ENCODE measurements at places on chromosomes 5 and 9.

DNA sequence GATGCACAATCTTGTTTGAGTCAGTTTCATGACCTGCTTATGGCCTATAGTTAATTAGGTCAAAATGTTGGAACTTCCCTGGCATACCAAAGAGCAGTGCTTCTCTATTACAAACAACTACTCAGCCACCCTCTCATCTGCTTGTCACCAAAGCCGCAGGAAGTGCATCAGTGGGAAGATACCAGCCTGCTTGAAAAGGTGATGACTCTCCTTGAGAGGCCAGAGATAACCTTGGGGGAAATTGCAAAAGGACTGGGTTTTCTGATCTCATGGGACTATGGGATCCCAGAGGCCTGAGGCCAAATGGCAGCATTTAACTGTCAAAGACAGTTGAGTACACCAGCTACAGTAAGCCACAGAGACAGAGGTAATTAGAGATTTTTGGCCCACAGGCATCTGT, 69.9 kb downstream of the C9orf57 start:
- peak; percentile 77 for DNase-seq

DNA sequence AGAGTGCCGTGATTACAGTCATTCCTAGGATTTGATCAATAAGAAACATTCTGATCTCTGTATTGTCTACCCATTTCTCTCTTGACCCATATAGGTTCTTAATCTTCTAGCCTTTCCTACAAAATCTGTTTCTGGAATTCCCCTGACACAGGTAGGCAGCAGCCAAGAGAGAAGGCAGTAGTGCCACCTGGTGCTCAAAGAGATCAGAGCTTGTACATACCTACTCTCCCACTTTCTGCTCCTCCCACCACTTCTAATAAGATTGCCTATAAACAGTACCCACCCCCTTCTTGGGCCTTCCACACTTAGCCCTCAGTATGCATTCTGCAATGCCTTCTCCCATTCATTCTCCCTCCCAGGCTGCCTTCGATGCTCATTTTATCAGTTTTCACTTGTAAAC, 117.4 kb upstream of the RORB start:
- DNase-seq = peak; percentile 77

DNA sequence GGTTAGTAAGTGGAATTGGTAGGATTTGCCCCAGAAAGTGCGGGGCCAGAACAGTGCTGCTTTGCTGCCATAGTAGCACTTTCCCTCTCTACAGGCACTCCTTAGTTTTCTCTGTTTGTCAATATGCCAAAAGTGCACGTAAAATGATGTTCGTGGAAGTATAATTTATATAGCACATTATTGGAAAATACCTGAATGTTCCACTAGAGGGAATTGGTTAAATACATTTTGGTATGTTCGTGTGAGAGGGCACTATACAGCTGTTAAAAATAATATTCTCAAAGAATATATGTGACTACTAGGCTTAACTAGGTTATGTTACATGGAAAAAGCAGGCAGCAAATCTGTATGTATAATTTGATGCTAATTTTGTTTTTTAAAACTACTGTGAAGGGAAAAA, 184.0 kb upstream of the GDNF start:
- DNase-seq = no peak

GRCh38 chr9:86470326-86470725, 116.1 kb upstream of the TUT7 start:
- DNase-seq = no peak

GRCh38 chr5:104361932-104362331, 799.3 kb upstream of the NUDT12 start:
- peak; percentile 9 for DNase-seq

GRCh38 chr9:88936668-88937067, 54.6 kb upstream of the S1PR3 start:
- DNase-seq = no peak

DNA sequence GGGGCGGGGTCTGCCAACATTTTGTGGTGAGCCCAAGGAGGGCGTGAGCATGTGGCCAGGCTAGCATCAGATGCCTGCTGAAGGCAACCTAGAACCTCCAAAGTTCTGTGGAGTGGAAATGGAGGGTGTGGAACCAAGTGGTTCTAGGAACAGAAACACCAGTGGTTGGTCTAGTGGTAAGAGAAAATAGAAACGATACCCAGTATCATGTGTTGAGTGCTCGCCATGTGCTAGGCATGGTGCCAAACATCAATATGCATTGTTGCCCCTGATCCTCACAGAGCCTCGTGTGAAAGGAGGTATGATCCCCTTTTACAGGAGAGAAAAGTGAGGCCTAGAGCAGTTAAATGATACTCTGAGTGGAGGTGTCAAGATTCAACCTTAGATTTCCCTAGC, 31.5 kb upstream of the MVB12B start:
- no peak for DNase-seq

DNA sequence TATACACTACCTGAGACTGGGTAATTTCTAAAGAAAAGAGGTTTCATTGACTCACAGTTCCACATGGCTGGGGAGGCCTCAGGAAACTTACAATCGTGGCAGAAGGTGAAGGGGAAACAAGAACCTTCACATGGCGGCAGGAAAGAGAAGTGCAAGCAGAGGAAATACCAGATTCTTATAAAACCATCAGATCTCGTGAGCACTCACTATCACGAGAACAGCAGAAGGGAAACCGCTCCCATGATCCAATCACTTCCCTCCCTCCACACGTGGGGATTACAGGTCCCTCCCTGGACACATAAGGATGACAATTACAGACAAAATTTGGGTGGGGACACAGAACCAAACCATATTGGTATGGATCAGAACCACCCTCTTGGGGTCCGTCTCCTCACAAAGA, 44.2 kb upstream of the SPIN1 start:
- peak; percentile 47 for DNase-seq

DNA sequence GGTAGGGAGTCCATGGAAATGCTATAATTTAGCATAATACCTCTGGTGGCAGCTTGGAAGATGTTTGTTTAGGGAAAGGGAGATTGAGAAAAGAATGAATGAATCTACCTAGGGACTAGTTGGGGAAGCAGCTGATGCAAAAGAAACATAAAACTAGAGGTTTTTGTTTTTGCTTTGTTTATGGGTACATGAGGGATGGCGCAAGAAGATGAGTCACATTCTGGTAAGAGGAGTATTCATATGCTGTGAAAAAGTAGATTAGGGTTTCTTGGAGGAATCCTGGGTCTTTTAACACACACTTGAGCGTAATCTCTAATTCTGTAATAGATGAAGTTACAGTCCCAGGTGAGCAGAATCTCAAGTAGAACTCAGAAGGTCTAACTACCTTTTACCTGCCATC, 17.1 kb downstream of the C9orf43 start:
- DNase-seq = no peak

- no peak for DNase-seq
Measured at GRCh38 chr9:84513473-84513872, 156.1 kb upstream of the NTRK2 start.

- no peak for DNase-seq
Measured at GRCh38 chr5:171840711-171841522, 55.3 kb downstream of the SMIM23 start.

- DNase-seq = no peak
Measured at GRCh38 chr5:144191998-144192397, 21.3 kb downstream of the KCTD16 start.
